Stimulated activated CD4-positive, alpha-beta T cell treated with anti-CD3 and anti-CD28 coated beads, TNF-alpha, amount 100 ng/mL, for 48 hours (primary cell): ENCODE measurements at places on chromosomes 5 and 9.
A peak's percentile ranks its signal among the peaks of the same experiment; 100 is the strongest.

GRCh38 chr5:61730866-61731265 lies 398.8 kb downstream of the ZSWIM6 start:
- no peak for DNase-seq

- no peak for DNase-seq
Observed at GRCh38 chr5:156388233-156388632, 61.3 kb downstream of the SGCD start.

DNA sequence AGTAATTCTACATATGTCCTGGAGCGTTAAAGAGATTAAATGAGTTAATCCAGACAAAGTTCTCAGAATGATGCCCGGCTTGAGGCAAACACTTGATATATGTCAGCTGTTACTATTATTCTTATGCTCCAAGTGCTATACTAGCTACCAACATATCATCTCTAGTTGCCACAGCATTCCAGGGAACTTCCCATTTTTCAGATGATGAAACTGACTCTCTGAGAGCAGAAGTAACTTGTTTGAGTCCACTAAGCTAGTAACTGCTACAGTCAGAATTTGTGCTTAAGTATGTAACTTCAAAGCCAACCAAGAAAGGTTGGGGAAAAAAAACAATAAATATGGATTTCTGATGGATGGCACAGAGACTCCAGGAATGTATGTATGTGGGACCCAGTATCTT lies 98.1 kb downstream of the CDK5RAP2 start:
- no peak for DNase-seq

- DNase-seq, result no peak
Observed at GRCh38 chr9:118595719-118596305, 773.4 kb downstream of the BRINP1 start.

- no peak for DNase-seq
Observed at GRCh38 chr9:14271093-14271673, 42.8 kb downstream of the NFIB start.

- no peak for DNase-seq
Observed at GRCh38 chr9:78691542-78691941, 394.6 kb downstream of the PSAT1 start.

GRCh38 chr9:35195683-35196082 lies 33.9 kb downstream of the UNC13B start:
- no peak for DNase-seq

GRCh38 chr9:12448246-12448645 lies 244.9 kb upstream of the TYRP1 start:
- DNase-seq, result no peak

DNA sequence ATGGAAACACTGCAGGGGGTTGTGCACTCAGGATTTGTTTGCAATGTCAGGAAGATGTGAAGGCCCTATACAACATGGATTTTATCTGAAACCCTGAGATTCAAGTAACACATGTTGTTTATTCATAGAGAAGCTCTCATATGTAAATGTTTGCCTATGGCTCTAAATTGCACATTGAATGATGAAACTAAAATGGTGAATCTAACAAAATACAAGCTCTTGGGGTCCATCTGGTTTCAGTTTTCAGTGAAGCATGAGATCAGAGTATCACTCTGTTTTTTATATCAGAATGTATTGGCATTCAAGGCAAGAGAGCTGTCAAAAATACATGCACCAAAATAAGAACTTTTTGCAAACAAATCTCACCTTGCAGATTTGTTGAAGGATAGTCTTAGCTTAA lies 19.6 kb upstream of the FRMD3 start:
- no peak for DNase-seq

GRCh38 chr5:116289276-116289675 lies 204.5 kb downstream of the COMMD10 start:
- DNase-seq, result no peak

- no peak for DNase-seq
Observed at GRCh38 chr5:127011153-127011552, 19.2 kb downstream of the MARCHF3 start.

DNA sequence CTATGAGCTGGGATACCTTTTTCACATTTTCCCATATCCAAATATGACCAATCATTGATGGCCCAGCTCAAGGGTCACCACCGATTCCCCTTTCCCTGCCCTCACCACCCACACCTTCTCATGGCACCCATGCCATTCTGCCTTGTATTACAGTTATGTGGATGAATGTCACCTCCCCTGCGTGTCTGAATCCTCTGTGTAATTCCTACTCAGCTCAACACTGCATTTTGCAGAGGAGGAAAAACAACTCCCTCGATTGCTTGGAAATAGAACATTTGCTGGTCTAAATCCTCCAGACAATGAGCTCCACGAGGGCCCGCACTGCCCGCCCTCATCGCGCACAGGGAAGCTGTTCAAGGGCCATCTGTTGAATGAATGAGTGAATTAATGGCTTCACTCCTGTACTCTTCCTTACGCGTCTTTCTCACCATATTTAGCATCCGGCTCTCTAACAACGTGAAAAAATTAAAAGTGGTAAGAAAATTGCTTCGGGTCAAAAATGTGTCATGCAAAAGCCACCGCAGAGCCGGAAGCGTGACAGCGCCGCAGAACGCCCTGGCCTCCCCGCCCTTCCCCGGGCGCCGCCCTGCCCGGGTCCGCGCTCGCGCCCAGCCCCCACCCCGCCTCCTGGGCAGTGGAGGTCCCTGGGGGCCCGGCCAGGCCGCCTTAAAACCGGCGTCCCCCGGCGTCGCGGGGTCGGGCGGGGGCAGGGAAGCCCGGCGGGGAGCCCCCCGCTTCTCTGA lies 704 bp downstream of the SUSD1 start:
- peak; percentile 43 for DNase-seq

DNA sequence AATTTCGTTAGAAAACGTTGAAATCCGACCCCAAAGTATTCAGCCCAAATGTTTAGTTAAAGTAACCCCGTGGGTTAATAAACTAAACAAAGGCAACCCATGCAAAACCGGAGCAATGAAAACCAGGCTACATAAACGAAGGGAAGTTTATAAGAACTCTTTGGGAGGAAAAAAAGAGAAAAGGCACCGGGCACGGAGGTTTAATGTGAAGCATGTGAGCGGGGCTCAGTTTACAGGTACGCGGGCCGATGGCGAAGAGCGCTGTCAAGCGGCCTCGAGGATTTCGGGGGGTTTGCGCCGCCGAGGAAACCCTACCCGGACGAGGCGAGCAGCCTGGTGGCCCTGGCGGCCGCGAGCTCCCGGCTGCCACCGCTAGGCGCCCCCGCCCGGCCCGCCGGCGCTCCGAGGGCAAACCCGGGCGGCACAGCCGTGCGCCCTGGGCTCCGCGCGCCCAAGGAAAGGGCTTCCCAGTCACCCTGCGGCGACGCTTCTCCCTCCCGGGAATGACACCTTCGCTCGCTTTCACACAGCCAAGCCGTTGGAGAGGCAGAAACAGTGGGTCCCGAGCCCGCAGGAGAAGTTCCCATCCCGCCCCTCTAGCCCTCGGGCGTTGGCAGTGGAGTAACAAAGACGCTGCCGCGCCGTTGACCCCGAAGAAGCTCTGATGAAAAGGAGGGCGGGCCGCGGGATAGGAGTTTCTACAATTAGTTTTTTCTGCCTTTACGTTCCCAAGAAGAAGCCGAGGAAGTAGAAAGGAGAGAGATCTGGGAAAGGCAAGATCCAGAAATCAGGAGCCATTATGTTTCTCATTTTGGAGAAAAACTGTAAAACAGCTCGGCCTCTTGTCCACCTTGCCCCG lies 126.0 kb downstream of the TMEM174 start:
- DNase-seq, result no peak

DNA sequence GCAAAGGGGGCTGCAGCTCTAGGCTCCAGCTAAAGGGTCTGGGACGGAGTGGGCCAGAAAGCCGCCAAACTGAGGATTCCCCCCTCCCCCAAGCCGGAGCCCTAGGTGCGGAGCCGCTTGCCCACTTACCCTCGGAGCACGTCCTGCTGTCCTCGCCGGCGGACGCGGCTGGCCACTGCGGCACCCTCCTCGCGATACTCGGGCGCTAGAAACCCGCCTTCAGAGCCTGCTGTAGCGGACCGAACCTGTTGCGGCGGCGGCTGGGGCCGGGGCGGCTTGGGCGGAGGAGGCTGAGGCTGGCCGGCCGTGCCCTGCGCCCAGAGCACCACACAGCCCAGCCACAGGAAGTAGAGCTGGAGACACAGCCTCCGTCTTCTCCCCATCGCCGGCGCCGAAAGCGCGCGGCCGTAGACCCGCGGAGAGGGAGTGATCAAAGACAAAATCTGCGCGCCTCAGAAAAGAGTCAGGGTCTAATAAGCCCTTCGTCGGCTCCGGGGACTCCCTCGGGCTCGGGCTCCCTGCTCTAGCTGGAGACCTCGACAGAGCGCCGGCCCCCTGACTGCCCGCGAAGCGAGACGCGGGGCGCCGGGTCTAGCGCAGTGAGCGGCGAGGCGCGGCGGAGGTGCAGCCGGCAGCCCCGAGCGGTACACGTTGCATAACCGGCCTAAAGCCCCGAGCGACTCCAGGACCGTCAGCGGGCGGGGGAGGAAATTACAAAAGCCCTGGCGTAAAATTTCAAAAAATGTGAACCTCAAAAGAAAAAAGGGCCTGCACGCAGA lies 635 bp downstream of the FBN2 start:
- DNase-seq, result no peak

DNA sequence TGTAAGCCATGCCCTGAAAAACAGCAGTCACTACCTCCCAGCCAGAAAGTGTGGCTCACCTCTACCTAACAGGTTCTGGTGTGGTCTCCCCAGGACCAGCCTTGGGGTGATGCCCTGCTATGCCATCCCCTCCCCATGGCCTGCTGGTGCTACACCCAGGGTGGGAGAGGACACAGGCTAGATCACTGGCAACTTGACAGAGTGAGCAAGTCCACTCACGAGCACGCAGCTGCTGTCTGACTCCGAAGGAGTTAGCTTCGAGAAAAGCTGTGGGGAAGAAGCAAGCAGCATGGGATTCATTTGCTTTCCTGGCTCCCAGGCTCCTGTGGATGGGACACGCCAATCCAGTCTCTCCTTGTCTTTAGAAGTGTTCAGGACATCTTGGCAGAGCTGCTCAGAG lies 102.2 kb downstream of the COL5A1 start:
- no peak for DNase-seq

DNA sequence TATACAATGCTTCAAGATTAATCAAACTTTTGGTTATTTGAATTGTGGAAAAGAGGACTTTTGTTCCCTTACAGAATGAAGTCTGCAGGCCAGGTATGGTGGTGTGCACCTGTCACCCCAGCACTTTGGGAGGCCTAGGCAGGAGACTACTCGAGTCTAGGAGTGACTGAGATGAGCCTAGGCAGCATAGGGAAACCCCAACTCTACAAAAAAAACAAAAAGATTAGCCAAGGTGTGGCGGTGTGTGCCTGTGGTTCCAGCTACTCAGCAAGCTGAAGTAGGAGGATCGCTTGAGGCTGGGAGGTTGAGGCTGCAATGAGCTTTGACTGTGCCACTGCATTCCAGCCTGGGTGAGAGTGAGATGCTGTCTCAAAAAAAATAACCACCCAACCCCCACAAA lies 9.3 kb downstream of the CCNH start:
- DNase-seq, result no peak

- no peak for DNase-seq
Observed at GRCh38 chr9:16651446-16651964, 219.0 kb downstream of the BNC2 start.

DNA sequence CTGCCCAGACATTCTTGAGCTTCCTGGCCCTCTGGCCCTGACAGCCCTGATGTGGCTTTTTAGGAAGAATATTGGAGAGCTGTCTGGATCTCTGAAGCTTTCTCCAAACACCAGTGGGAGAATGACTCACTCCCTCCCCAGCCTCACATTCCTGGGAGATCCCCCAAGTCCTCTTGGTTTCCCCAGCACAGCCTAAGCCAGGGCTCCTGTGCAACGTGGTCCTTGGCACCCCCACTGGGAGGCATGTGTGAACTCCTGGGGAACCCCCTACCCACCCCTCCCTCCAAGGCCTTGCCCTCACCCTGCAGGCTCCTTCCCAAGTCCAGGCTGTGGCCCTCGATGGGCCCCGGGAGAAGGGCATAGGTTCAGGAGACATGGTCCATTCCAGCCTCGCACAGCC lies 12.7 kb downstream of the GLIPR2 start:
- no peak for DNase-seq

DNA sequence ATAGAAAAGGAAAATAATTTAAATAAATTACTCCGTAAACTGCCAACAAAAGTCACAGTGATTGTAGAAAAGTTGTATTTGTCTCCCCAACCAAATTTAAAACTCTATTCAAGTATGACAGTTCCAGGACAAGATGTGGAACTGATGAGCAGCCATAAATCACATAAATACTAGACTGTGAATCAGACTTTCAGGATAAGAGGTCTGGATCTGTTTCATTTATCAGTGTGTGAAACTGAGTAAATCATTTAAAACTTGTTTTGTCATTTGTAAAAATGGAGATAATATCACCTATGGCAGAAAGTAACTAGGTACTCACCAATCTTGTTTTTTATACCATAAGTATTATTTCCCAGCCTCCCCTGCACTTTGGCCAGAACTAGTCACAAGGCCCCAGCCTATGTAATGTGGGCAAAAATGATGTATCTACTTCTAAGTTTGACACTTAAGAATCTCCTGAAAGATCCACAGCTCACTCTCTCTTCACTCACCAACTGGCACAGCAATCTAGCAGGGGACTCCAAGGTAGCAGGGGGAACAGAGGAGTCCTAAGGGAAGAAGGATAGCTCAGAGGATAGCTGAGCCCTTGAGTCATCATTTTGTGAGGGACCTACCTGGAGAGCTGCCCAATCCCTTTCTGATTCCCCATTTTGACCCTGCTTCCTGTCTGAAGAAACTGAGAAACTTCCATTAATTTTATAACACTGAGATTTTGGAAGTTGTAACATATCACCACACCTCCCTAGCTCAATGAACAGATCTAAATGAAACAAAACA lies 31.6 kb downstream of the TMEM161B start:
- peak; percentile 1 for DNase-seq

- no peak for DNase-seq
Observed at GRCh38 chr9:133593587-133594253, 15.5 kb downstream of the FAM163B start.

GRCh38 chr9:33232815-33233214 lies 7.2 kb upstream of the SPINK4 start:
- DNase-seq, result no peak

GRCh38 chr5:127417528-127417927 lies 99.9 kb upstream of the PRRC1 start:
- DNase-seq, result no peak

GRCh38 chr9:120186276-120186675 lies 393.7 kb downstream of the CDK5RAP2 start:
- no peak for DNase-seq

GRCh38 chr5:91946870-91947269 lies 563.8 kb upstream of the ARRDC3 start:
- DNase-seq, result no peak

GRCh38 chr5:154395407-154396106 lies 50.2 kb upstream of the SAP30L start:
- no peak for DNase-seq

DNA sequence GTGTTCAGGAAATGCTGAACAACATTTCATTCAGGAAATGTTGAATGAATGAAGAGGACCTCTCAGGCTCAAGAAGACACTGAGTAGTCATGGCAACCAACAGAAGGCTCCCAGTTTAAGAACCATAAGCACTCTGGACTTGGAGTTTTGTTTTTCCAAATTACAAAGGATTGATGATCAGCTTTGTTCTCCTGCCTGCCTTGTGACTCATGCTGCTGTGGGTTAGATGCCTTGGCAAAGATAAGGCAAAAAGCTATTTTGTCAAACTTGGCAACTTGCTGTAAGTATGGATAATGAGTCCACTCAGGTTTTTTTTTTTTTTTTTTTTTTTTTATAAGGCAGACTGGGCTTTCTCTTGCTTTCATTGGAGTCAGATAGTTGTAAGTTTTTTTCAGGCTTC lies 365.0 kb downstream of the TMEM232 start:
- DNase-seq, result no peak
